H7 (cell line): ENCODE measurements at places on chromosomes 7 and 10. TPM values are rescaled to one million over a fixed set of nuclear protein-coding genes. Genes with fewer than 3 reads are reported as not detected.
A peak's percentile ranks its signal among the peaks of the same experiment; 100 is the strongest.

Gene LOXL4
- 1.4 and 1.7 TPM in 2 replicates for total RNA-seq

GRCh38 chr7:2006231-2006771, 226.4 kb downstream of the MAD1L1 start:
- DNase-seq = no peak

Gene FAS
- 0.14 TPM in 1 of 2 replicates, not detected in the other for total RNA-seq

DNA sequence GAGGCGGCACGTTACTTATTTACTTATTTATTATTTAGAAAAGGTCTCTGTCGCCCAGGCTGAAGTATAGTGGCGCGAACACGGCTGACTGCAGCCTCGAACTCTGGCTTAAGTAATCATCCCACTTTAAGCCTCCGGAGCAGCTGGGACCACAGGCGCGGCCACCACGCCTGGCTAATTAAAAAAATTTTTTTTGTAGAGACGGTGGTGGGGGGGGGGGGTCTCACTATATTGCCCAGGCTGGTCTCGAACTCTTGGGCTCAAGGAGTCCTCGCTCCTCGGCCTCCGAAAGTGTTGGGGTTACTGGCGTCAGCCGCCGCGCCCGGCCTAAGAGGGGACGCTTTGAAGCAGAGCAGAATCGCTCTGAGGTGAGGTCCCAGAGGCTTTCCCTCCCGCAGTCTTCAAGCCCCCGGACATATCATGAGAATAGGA, 675 bp upstream of the FRAT2 start:
- DNase-seq = peak; percentile 69

GRCh38 chr10:44766631-44767030, 144.5 kb upstream of the TMEM72 start:
- DNase-seq = no peak
